Right lobe of liver (tissue), 6 donors: ENCODE measurements at places on chromosomes 4 and X.

GRCh38 chrX:153064061-153064460, 7.8 kb downstream of the PNMA3 start:
- DNase-seq = no peak

GRCh38 chrX:47571215-47571614, 10.2 kb downstream of the ARAF start:
- DNase-seq = no peak

- DNase-seq = no peak
Observed at GRCh38 chrX:1518512-1518911, 18.5 kb downstream of the P2RY8 start.

DNA sequence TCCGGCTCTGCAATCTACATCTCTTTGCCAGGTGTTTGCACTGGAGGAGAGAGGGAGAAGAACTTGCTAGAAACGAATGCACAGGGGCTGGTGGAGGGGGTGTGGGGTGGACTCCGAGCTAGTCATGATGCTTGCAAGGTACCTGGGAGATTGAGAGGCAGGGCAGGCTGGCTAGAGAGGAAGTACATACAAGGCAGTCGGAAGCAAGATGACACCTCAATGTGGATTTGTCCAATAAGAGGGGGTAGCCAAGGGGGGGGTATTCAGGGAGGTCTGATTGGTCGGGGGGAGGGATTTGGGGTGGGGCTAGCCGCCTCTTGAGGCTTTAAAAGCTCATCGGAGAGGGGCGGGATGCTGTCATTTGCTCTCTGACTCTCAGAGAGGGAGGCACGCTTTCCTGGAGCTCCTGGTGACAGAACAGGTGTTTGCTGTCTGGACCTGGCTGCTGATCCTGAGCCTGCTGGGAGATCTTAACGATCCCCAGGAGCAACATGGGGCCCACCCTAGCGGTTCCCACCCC, at the start of gene GPR50:
Gene GPR50, plus strand, starts transcription at position 354 of the 520 bp plus-strand sequence. Its CDS starts 138 bp downstream, at position 492.
- no peak for DNase-seq

DNA sequence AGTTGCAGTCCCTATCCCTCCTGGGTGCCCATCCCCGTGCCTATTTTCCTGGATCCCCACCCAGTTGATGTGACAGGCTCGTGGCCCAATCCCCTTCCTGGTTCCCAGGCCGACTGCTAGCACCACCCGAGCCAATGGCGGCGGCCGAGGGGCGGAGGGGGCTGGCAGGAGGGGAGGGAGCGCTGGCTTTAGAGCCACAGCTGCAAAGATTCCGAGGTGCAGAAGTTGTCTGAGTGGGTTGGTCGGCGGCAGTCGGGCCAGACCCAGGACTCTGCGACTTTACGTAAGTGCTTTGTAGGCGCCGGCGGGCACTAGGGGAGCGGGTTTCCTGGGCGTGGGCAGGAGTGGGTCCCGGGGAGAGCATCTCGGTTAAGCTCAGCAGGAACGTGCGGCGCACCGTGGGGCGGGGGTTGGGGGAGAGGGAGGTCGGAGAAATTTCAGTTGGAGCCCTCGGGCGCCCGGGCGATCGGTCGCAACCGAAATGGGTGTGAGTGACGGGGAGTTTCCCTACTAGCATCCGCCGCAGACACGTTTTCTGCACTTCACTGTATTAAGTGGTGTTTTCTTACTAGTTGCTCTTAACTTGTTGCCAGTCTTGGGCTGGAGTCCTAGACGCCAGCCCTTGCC, at the start of gene PLS3:
Gene PLS3, plus strand, starts transcription at position 197 of the 627 bp plus-strand sequence. CDS start 49,077 bp downstream, outside the sequence.
- DNase-seq = peak; percentile 90

GRCh38 chr4:74896595-74896994, 36.3 kb upstream of the PARM1 start:
- no peak for DNase-seq

DNA sequence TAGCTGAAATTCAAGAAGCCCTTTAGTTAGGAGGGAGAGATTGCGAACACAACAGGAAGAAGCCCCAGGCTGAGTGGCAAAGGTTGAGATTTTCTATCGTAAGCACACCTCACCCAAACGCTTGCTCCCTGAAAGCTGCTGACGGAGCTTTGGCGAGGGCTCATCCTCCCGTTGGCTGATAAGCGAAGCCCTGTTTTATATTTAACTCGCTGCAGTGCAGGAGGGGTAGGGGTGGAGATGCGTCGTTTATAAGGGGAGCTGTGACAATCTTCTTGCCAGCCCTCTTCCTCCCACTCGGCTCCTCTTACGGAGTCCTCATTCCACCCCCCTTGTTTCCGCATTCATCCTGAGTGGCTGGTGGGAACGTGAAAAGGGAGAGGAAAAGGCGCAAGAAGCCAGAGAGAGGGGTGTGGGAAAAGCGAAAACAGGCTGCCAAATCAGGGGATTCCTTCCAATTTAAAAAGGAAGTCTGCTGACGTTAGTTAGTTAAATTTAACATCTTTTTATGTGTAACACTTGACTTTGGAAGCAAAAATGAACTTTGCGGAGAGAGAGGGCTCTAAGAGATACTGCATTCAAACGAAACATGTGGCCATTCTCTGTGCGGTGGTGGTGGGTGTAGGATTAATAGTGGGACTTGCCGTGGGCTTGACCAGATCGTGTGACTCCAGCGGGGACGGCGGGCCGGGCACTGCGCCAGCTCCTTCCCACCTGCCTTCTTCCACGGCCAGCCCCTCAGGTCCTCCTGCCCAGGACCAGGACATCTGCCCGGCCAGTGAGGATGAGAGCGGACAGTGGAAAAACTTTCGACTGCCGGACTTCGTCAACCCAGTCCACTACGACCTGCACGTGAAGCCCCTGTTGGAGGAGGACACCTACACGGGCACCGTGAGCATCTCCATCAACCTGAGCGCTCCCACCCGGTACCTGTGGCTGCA, at the start of gene ENPEP:
Gene ENPEP, plus strand, starts transcription at position 275 of the 938 bp plus-strand sequence. Its CDS starts 260 bp downstream, at position 535.
- peak; percentile 79 for DNase-seq

DNA sequence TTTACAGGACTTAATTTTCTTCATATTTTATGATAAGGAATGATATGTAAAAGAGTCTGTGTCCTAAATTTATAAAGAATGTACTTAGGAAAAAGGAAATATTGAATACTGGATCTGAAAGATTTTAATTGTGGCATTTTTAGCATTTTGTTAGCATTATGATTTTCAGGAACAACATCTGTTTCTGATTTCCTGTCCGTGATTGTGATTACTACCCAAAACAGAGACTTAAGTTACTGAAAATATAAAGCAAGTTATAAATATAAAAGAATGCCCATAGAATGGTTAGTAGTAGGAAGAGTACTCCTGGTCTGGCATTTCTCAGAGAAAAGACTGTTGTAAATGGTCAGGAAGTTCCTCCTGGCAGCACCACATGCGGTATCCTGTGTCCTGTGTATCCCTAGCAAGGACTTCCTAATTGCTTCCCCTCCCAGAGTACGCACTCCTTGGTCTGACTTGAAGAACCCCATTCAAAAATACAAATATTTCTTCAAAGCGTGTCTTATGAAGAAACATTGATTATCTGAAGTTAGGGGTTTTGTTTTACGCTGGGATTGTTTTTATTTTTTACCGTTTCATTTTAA, 88.9 kb downstream of the RS1 start:
- no peak for DNase-seq

DNA sequence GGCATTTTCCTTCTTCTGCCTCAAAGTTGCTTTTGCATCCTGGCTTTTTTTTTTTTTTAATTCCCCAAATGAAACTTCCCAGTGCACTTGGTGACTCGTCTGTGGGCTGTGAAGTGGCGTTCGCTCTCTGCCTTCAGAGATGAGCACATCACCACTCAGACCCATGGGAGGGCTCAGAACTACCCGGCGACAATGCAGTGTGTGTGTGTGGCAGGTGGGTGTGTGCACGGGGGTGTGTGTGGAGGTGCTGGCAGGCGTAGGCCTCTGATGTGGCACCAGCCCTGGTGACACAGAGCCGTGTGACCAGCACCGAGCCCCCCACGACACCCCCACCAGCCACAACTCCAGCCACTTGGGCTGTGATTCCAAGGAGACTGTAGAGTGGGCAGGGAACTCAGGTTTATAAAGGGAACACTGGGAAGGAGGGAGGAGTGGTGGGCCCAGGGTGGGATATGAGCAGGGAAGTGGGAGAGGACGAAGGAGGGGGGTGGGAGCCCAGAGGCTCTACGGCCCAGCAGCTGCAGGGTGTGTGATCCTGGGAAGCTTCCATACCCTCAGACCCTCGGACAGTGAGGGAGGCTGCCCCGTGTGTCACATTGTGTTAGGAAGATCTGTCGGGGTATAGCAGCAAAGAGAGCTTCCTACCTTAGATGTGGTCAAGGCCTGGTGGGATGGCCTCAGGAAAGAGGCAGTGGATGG, 6.0 kb upstream of the WFS1 start:
- no peak for DNase-seq

GRCh38 chr4:98519268-98519977, 139.0 kb downstream of the TSPAN5 start:
- DNase-seq = no peak

DNA sequence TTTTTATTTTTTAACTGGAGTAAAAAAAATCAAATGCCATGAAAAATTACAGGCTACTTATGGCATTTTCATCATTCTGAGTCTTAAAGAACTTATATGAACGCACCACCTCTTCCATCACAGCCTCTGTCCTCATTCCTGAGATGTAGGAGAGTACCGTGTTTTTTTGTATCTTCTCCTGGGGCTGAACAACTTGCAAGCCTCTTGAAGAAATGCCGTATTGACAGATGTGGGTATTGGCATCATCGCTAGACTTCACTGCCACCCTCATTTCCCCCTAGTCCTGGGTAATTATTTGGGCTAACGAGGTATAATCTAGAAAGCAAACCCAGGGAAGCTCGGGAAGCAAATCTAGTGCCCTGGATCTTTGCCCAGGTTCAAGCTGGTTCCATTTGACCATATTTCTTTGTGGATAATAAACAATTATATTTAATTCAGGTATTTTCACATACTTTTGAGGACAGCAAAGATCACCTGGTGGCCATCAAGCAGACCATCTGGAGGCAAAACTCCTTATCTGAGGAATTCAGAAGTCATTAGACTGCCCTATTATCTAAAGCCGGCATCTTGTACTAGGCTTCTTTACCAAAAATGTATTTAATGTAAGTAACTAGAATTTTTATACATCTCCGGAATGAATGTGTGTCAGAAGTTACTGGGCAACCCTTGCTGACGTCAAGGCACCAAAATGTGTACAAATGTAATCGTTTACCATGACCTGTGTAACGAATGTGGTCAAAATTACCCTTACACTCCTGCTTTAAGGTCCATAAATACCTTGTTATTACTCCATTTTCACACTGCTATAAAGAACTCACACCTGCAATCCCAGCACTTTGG, 55.9 kb upstream of the WDR19 start:
- DNase-seq = no peak

DNA sequence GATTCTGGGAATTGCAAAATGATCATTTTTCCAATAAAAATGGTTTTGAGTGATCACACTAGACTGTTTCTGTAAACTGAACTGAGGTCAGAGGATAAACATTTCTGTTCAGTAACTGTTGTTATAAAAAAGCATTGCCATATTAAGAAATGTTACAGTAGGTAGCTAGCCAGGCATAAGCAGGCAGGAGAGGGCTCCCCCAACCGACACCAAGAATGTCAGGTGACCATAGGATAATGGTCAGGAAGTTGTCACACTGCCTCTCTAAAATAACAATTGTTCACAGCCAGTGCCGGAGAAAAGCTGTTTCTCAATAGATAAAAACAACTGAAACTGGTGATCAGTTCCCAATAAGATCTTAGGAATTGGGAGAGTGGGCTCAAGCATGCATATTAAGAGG, 306.2 kb upstream of the SLIT2 start:
- DNase-seq = no peak

DNA sequence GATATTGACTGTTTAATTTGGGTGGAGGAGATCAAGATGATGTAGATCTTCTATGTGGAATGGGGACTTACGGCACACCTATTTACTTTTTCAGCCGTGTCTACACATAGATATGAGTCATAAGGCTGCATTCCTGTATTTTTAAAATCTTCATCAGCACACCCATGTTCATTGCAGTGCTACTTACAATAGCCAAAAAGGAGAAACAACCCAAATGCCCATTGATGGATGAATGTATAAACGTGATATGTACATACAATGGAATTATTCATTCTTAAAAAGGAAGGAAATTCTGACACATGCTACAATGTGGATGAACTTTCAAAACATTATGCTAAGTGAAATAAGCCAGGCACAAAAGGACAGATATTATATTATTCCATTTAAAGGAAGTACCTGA, 98.6 kb downstream of the AASDH start:
- DNase-seq = no peak

DNA sequence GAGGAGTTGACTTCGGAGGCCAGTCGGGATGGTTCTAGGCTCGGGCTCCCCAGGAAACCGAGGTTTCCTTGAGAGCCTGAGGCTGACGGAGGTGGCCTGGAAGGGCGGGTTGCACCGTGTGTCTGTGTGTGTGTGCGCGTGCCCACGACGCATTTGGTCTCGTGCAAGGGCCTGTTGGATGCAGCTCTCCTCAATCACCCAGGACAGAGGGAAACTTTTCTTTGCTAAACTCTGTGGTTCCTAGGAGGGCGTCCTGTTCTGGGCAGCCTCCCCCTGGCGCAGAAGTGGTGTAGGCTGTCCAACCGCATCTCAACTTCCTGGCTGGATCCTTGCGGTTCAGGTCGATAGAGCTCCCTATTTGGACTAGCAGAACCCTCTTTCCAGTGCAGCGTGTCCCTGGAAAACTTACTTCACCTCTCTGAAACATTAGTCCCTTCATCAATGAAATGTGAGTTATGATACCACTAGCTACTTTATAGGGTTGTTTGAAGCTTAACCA, 973 bp downstream of the STK32B start:
- no peak for DNase-seq

DNA sequence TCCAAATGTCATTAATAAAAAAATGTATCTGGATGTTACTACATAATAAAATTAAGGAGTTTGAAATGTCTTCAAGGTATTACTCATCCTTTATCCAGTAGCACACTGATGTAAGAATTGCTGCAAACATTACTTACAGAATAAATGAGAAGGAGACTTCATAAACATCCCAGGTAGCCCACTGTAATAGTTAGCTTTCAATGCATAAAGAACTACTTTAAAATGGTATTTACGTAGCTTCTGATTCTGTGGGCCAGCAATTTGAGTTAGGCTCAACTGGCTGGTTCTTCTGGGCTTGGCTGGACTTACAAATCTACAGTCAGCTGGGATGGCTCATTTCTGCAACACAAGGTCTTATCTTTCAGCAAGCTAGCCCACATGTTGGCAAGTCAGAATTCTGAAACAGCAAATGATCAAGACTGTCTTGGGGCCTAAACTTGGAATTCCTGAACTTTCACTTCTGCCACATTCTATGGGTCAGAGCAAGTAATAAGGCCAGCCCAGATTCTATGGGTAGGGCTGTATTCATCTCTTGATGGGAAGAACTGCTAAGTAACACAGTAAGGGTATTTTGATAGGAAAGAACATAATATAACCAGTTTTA, 522.5 kb downstream of the IQCM start:
- DNase-seq = no peak

DNA sequence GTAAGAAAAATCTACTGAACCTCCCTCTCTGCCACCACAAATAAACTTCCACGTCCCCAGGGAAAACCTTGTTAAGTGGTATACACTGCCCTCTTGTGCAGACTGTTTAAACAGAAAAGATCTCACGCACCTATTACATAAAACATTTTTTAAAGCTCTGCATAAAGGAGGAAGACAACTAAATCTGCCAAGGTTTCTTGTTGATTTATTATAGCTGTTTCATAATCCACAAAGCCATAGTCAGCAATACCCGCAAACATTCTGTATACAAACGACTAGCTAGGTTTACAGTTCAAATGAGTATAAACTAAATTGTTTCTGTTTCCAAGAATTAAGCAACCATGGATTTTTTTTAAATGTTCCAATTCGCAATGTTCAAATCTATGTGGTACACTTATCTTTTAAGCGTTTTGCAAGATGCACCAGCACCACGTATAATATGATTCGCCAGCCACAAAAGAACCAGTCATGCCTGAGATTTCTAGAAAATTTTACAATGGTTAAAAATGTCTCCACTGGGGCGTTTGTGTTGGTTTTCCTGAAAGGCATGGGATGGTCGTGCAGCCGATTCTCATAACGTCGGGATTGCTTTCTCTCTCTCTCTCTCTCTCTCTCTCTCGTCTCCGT, 164.6 kb downstream of the PRKX start:
- DNase-seq = no peak
